ENCODE measurements at places on chromosomes 4 and X.

GRCh38 chr4:169440446-169440845 lies 169.7 kb upstream of the SH3RF1 start:
- no peak overlapping the region for H3K27ac ChIP-seq
- H3K36me3 ChIP-seq: peaks cover 19% of the 10 kb centered on the region
- H3K4me3 ChIP-seq: no peak overlapping the region
- H3K4me1 ChIP-seq: peaks cover 2% of the 10 kb centered on the region
- no peak for DNase-seq

DNA sequence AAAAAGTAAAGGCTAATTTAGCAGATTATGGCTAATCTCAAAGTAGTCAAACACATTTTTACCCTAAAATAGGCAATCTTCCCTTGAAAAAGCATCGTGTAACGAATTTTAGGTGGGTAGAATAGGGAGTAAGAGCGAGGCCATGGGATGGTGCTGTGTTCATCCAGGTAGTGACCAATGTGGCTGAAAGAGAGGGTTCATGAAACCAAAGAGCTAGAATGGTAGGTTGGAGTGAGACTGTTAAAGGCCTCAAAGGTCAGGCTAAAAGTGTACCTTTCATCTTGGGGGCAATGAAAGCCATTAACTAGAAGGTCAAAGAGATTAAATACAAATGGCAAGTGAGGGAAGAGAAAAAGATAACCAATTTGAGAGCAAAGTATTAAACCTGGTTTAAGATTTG lies 23.6 kb downstream of the EIF4E start:
- no peak overlapping the region for H3K4me3 ChIP-seq
- peaks cover 54% of the 10 kb centered on the region for H3K4me1 ChIP-seq
- no peaks in the 10 kb centered on the region for H3K27me3 ChIP-seq
- DNase-seq: no peak

- peaks cover 41% of the 10 kb centered on the region for H3K4me1 ChIP-seq
- DNase-seq: peak; percentile 23
- no peak overlapping the region for H3K27ac ChIP-seq
These were observed 22.0 kb upstream of the SPINK2 start for GRCh38 chr4:56843421-56843899.

DNA sequence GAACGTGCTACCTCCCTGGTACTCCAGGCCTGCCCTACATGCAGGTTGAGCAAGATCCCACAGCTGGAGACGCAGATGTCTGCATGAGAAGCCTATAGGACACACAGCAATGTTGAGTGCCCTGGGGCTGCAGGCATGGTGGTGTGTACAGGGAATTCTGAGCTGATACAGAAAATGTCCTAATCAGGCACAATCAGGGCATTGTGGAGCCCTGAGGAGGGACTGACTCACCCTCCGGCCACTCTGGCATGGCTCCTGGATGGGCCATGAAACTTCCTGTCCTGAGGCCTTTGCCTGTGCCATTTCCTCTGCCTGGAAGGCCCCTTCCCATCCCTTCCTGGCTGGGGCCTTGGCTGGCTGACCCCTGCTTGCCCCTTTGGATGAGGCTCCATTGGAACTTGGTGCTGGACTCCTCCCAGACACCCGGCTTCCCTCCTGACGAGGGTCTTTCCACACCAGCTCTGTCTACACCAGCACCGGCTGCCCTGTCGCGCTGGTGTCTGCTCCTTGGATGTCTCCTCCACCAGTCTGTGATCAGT lies 16.7 kb upstream of the AFAP1 start:
- peaks cover 27% of the 10 kb centered on the region for H3K4me1 ChIP-seq
- no peaks in the 10 kb centered on the region for H3K27me3 ChIP-seq
- no peak overlapping the region for H3K27ac ChIP-seq
- no peak overlapping the region for H3K4me3 ChIP-seq

All from WTC11 (cell line).